ENCODE measurements at places on chromosomes 7 and 10. TPM values are rescaled to one million over a fixed set of nuclear protein-coding genes. Genes with fewer than 3 reads are reported as not detected.

GRCh38 chr7:7125963-7126362, 56.4 kb upstream of the C1GALT1 start:
- DNase-seq = no peak

- DNase-seq = no peak
These were observed 118.6 kb downstream of the PLXNA4 start for GRCh38 chr7:132457658-132458057.

GRCh38 chr7:106788637-106789036, 76.4 kb upstream of the PIK3CG start:
- DNase-seq = no peak

DNA sequence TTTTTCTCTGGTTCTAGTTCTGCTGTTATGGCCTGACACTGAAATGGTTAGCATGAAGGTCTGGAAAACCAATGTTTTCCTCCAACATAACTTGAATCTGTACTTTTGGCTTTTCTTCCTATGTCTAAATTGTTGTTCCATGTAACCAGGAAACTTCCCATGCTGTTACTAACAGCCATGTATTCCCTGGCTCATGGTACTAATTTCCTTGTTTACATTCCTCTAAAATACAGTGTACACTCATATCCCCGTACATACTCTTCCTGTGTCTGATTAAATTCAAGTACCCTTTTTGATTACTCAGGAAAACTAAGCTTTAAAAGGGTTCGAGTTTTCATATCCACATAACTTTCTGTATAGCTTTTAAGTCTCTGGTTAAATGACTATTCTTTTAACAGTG, 12.3 kb upstream of the ACSM6 start:
- DNase-seq = peak; percentile 61

The HTR5A gene
- polyA plus RNA-seq = not detected

GRCh38 chr10:99775850-99776249, 6.6 kb upstream of the ABCC2 start:
- DNase-seq = peak; percentile 93

DNA sequence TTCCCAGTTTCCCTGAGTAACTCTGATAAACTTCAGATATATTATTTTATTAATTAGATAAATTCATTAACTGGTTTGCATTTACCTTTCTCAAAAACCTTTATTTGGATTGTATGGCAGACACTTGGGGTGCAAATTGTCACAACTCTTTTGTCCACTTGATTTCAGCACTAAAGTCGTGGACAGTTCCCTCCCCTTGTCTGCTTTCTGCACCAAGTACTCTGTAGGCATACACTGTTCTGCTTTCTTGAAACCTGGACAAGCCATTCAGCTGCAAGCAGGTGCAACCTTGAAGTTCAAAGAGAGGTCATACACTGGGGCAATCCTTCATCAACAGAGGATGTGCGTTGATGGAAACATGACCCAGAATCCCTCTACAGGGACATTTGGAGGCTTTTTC, 162.9 kb downstream of the ARL5B start:
- DNase-seq = peak; percentile 43

DNA sequence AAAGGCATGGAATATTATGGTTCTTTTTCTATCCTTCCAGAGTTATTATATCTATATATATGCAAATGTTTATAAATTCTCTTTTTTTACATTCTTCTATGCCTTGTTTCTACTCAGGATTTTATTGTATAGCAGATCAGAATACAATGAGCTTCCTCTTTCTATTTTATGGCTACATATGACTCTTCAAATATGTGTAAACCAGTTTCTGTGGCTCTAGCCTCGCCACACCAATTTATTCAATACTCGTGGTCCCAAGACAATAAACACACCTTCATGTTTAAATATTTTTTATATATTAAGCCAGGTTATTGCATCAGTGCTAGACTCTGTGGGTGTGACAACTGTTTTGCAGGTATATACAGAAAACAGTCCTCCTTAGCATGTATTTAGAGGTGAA, 237.5 kb upstream of the MKLN1 start:
- no peak for DNase-seq

GRCh38 chr7:29424295-29424983, 139.2 kb upstream of the PRR15 start:
- no peak for DNase-seq

GRCh38 chr7:158328376-158329013, 259.1 kb downstream of the PTPRN2 start:
- no peak for DNase-seq

DNA sequence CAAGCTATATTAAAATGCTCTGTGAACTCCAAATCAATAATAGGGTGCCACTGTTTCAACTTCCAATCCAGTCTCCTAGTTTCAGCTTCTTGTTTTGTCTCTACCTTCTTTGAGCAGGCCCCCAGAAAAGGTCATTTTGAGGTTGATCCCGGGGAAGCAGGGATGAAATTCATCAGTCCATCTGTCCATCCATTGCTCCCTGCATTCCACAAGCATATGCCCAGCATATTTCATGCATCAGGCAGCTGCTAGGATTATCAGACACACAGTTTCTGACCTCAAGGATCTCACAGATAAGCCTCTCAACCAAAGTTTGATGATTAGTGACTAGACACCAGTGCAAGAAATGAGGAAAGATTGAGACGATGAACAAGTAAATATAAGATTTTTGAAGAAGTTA, 186.6 kb upstream of the PDE1C start:
- no peak for DNase-seq

DNA sequence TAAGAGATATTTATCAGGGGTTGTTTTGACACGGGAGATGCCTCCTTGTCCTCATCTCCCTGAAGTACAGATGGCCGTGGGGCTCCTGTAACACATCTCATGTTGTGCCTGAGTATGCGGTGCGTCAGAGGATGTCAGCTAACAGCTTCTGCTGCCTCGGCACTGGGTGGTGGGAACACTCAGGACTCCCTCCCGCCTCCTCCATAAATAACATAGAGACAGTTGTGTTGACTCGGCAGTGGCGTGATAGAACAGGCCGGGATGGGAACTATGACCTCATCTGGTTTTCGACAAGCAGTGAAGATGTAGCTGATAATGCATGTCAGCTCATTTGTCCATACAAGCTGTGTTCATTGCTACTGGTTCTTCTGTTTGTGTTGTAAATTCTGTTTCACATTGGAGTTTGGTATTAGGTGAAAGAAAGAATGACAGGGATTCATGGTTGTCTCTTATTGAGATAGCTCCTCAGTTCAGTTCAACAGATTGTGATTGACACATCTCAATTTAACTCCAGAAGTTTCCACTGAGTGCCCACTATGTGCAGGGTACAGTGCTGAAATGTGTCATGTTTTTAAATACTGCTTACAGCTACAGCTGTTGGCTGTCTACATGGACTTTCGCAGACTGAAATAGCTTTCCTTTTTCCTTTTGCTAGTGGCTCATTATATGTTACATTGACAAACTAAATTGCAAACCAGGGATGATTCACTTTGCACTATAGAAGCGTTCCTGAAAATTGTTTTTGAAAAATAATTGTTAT, 87.4 kb downstream of the CHN2 start:
- no peak for DNase-seq

The TSPAN15 gene
- polyA plus RNA-seq = 0.48 TPM

GRCh38 chr10:25174461-25175230, at the start of gene GPR158:
Gene GPR158 (plus strand): TSS chr10:25175001. CDS start chr10:25175421, 420 bp downstream.
- peak; percentile 85 for DNase-seq

DNA sequence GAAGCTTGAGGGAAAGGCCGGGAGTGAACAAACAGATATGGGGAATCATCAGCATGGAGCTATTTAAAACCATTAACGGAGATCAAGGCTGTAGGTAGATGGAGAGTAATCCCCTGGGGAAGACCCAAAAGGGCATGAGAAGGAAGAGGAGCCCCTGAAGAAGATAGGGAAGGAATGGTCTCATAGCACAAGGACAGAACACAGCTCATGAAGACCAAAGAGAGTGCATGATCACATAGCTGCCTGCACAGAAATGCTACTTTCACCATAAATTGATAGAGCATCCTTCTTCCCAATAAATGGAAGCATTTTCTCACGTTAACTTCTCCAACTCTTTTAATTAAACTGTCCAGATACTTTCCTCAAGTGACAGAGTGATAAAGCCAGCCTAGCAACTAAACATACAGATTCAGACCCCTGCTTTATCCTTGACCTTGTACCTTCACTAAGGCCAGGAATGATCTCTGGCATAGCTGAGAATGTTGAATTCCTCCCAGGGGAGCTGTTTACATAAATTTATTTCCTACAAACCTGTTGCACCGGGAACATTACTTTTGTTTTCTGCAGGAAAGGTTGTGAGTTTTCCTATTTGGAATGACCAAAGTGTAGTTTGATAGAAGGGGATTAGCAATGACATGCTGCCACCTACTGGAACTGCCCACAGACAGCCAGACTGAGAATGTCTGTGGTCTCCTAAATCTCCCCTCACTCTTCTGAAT, 110.8 kb upstream of the LRGUK start:
- DNase-seq = peak; percentile 39

GRCh38 chr7:48728799-48729198, 195.5 kb upstream of the CDC14C start:
- DNase-seq = no peak

- no peak for DNase-seq
These were observed 54.5 kb upstream of the DNAJB6 start for GRCh38 chr7:157282141-157282801.

DNA sequence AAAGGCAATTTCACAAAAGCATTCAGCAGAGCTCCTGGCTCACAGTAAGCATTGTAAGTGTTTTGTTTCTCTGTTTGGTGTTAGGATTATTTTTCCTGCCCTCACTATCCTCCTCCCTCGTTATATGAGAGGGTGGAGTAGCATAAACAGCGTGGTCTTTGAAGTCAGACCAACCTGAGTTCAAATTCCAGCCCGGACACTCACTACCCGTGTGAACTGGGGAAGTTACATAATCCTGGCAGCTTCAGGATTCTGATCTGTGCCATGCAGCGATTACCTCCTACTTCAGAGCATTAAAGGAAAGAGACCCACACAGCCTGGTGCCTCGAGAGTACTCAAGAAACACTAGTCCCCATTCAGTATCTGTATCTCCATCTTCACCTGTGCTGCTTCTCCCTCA, 386.5 kb downstream of the INHBA start:
- peak; percentile 47 for DNase-seq

DNA sequence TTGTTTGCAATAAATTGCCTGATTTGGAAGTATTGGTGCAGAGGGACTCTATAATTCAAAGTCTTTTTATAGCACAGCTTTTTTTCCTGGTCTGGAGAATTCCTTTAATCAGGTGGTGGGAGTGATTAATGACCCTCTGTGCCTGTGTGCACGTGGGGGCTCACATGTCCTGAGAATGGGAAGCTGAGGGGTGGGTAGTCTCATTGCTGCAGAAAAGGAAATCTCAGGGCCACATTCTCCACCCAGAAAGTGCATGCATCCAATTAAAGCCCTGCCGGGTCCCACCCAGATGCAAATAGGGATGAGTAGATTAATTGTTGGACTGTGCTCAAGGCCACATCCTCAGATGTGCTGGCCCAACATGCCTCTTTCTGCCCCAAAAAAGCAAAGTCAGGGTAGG, 324.7 kb downstream of the CXCL12 start:
- no peak for DNase-seq

DNA sequence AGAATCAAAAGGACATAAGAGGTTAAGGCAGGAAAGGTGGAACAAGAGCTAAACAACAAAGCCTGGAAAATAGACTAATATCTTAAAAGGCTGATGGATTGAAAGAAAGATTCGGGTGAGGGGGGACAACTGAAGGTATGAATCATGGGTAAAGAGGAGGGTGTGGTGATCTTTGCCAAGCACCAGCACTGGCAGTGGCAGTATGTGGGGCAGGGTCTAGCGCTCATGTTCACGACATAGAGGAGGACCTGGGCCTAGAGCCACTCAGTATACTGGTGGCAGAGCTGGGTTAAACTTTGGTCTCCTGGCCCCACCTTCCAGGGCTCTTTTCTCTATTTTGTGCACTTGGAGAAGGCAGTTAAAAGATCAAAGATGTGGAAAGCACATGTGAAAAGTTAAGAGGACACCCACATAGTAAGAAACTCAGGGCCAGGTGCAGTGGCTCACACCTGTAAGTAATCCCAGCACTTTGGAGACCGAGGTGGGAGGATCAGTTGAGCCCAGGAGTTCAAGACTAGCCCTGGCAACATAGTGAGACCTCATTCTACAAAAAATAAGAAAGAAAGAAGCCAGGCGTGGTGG, 40.5 kb upstream of the MMD2 start:
- no peak for DNase-seq

DNA sequence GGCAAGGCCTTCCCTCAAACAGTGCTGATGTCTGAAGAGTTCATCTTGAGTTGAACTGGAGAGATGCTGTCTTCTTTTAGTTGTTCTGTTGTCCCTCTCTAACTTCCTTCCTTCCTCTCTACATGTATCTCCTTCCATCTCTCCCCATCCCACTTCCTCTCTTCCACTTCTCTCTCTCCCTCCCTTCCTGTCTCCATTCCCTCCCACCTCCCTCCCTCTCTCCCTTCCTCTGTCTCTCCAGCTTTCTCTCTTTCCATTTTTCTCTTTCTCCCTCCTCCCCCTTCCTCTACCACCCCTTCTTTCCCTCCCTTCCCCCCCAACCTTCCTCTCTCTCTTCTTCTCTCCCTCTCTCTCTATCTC, 40.7 kb upstream of the TNS3 start:
- no peak for DNase-seq

DNA sequence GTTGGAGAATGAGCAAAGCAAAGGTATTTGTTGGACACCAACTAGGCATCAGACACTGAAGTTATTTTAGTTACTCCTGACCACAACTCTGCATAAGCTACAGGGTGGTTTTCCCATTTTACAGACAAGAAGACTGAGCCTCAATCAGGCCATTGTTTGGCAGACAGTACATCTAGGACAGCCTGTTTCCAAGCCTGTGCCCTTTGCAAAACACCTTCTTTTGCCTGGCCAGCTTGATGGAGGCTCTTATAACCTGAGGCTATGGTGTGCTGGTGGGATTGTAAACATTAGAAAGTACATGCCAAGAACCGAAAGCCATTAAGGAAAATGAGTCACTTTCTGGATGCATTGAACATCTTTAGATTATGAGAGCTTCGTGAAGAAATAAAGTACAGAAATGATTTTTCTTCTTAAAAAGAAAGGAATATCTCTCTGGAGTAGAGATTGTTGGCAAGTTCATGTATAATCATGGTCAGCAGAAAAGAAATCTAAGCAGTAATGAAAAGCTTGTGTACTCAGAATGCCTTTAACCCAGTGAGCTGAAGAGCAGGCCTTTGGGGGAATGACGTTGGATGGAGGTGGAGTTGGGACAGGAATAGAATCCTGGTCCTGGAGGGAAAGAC, 140.6 kb downstream of the KIAA1217 start:
- DNase-seq = peak; percentile 85

GRCh38 chr7:149707448-149707886, 65.9 kb downstream of the ZNF467 start:
- DNase-seq = no peak

The OGDHL gene
- polyA plus RNA-seq = 0.27 TPM

DNA sequence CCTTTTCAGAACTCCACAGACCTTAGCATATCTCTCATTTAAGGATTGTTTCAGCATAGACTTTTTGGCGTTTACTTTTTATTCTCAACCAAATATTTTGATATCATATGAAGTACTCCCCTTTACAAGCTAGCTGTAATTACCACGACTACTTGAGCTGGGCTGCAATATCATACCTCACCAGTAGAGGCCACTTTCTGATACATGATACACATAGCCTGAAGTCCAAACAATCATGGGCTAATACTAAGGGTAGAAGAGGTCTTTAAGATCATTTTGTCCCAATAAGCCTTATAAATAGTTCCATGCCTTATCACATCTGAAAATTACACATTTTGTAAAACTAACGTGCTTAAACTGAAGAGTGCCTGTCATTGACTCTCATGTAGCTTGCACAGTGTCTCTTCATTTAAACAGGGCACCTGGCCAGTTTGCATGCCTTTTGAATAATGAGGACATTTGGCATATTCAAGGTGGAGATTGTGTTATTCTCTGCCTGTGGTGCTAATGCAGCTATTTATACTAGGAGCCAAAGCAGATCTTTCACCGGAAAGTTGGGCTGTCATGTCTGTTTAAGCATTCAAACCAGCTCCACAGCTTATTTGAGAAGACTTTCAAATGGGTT, 403.7 kb upstream of the ZMIZ1 start:
- DNase-seq = peak; percentile 39

Measured in IMR-90 (cell line).